ENCODE measurements at places on chromosomes 13 and 19. TPM values are rescaled to one million over a fixed set of nuclear protein-coding genes. Genes with fewer than 3 reads are reported as not detected.

Gene TMEM255B
- total RNA-seq = 13.2 TPM

GRCh38 chr19:33470686-33471085, 50.9 kb downstream of the PEPD start:
- ATAC-seq = no peak

DNA sequence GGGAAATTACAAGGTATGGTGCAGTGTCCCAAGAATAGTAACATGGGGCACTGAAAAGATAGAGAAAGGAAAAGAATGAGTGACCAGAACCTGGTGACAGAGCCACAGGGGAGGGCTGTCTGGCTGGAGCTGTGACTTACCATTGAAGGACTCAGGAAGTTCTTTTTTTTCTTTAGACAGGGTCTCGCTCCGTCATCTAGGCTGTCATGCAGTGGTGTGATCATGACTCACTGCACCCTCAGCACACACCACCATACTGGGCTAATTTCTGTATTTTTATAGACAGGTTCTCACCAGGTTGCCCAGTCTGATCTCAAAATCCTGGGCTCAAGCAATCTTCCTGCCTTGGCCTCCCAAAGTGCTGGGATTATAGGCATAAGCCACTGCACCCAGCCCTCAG, 8.8 kb upstream of the CPB2 start:
- ATAC-seq = no peak

GRCh38 chr19:45391346-45391745, 13.5 kb downstream of the PPP1R13L start:
- no peak for ATAC-seq
